ENCODE measurements at places on chromosomes 2 and 18.

GRCh38 chr2:122251566-122251965 is 496.1 kb downstream of the TSN start:
- DNase-seq, result no peak

DNA sequence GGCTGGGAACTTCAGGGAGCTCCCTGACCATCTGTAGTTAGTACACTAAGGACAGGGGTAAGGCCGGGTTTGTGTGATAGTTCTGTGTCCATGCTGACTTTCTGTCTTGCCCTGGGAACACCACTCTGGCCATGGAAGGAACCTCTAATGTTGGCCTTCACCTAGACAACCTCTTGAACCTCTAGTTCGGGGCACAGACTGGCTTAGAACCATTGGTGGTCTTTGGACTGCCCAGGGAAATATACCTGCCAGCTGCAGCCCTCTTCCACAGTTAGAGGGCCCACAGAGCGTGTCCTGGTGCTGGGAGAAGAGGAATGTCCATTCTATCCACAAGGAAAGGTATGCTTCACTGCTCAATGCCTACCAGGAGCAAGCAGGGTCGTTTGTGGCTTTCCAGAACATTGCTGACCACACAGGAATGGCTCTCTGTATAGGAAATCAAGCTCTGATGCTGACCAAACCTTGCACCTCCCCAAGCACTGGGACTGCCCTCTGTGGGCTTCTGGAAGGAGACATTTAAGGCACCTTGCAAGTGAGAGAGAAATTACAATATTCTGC is 318.8 kb upstream of the EPAS1 start:
- DNase-seq, result no peak

- peak; percentile 66 for DNase-seq
Observed at GRCh38 chr2:9142551-9143263, 63.9 kb upstream of the ASAP2 start.

DNA sequence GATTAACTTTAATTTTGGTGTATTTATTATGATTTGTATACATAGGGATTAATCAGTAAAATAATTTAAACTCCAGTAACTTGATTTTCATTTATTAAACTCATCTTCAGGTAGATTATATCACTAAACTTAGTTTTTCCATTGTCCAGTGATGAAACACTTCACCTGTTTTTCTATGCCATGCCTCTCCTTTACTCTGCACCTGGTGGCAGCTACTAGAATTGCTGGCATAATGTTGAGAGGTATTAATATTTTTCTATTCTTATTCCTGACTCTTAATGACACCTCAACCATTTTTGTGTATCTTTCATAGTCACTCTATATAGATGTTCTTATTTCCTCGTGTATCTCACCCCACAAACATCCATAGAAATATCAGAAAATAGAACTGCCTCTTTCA is 940.3 kb upstream of the CRIM1 start:
- DNase-seq, result no peak

- DNase-seq, result no peak
Observed at GRCh38 chr18:24274837-24275236, 122.8 kb downstream of the OSBPL1A start.

DNA sequence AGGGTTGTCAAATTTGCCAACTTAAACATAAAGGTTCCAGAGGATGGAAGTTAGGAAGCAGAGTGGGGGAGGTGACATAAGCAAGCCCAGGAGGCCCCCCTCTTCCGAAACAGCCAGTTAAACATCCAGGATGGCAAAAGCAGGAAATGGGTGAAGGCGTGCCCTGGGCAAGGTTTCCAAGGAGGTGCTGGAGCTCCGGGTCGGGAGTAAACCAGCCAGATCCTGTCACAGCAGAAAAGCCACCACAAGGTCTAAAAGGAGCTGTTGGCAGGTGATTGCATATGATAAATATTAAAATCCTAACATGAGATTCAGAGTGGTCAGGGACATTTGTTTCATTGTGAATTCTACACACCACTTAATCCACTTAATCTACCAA is 572.2 kb upstream of the SALL3 start:
- no peak for DNase-seq

GRCh38 chr2:236338495-236339184 is 74.4 kb upstream of the ASB18 start:
- DNase-seq, result no peak

DNA sequence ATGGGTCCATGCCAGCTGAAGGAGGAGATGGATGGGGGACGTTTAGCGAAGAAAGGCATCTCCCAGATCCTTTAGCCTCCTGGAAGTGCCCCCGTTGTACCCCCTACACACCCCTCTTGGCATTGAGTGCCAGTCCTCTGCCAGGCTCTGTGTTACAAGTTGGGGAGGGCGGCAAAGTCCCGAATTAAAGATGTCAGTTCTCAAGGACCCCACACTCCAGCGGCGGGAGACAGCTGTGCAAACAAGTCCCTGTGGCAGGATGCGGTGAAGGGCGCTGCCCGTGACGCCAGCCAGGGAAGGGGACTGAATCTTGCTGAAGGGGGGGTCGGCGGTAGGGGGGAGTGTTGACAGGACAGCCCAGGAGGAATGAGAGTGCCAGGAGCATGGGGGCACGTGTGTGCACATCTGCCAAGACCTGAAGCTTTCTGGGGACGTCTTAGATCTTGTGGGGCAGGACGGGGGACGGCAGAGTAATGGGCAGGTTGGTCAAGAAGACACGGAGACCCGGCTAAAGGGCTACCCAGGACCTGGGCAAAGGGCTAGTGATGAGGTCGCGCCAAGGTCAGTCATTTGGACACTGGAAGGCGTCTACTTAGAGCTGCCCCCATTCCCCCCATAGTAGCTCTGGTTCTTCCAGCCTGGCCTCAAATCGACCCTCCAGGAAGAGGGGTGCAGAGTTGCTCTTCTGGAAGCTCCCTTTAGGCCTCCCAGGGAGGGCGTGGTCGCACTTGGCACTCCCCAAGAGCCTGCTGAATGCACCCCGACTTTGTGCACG is 2.8 kb upstream of the CTDSP1 start:
- DNase-seq, result peak; percentile 60

DNA sequence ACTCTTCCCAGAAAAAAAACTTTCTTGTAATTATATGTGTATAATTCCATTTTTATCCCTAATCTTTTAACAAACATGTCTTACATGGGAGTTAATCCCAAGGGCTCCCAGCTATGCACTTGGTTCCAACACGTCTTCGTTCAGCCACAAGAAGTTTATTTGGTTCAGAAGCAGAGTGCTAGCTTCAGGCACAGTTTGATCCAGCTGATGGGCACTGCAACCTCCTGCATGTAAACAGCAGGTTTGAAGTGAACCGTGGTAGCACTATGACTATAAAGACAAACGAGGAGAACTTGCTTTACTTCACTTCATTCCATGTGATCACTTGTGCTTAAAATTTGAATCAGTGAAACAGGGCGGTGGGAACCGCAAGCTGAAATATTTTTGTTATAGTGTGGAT is 7.0 kb upstream of the RNASEH1 start:
- no peak for DNase-seq

DNA sequence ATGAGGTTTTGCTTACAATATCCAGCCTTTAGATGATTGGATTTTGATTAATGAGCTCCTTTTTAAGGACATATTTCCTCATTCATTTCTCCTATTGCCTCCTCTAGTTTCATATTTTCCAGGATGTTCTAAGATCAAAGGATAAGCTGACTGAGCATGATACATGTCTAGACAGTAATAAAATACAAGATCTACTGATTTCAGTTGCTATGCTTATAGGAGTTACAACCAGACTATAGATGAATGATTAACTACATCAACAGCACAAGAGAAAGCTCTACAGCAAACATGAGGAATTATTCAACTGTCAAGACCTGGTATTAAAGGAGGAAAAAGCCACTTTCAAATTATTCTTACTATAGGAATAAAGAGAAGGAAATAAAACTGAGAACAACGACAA is 85.0 kb upstream of the LINC00305 start:
- no peak for DNase-seq

DNA sequence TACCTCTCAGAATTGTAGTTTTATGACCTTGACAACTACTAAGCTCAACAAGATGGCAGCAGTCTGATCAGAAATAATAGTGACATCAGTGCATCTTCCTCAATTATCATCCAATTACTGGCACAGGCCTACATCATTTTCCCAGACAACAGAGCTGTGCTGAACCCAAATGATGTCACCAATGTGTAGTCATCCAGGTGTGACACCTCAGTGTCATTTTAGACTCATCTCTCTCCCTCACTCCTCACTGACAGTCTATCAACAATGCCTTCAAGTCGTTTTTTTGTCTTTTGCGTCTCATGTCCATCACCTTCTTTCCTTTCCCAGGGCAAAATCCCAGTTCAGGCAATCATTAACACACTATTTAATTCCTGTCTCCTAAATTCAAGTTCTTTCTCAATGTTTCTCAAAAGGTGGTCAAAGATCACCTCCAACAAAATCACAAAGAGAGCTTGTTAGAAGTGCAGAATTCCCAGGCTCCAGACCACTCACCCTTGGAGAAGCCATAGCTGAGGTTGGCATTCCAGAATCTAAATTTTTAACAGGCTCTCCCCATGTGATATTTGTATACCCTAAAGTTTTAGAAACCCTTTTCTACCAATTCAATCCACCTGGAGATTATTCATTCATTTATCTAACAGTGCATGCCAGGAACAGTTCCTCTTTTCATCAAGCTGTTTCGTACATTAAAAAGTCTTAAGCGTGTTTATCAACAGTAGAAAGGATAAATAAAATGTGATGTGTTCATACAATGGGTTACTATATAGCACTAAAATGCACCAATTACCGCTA is 125.3 kb upstream of the KLF7 start:
- no peak for DNase-seq

GRCh38 chr2:86048888-86049287 is 56.8 kb downstream of the POLR1A start:
- no peak for DNase-seq

DNA sequence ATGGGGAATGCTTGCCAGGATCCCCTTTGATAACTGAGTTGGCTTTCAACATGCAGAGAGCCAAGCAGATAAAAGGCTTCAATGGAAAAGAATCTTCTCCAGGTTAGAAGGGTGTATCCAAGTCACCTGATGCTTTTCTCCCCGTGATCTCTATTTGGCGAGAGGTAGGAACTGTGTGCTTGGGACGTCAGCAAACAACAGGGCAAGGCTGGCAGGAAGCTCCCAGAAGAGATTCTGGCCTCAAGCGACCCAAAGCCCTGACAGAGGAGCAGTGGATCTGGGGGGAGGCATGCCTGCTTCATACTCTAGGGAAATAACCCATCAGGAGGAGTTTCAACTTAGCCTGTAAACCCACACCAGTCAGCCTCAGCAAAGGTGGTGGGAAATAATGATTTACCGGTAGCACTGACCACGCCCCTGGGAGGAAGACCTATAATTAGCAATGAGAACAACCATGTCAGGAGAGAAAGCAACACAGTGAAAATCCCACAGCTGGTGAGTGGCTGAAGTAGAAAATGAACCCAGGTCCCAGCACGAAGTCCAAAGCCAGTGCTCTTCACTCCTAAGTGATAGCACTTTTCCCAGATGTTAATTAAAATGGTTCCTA is 76.3 kb upstream of the SEC11C start:
- DNase-seq, result no peak

GRCh38 chr2:194867328-194867727 is 789.7 kb upstream of the SLC39A10 start:
- peak; percentile 26 for DNase-seq

- no peak for DNase-seq
Observed at GRCh38 chr18:51171625-51172259, 25.7 kb downstream of the MEX3C start.

All from NCI-H1694 treated with DMSO at 0.1 percent for 48 hours (cell line).